ENCODE measurements at places on chromosomes 2 and 18. TPM values are rescaled to one million over a fixed set of nuclear protein-coding genes. Genes with fewer than 3 reads are reported as not detected.

DNA sequence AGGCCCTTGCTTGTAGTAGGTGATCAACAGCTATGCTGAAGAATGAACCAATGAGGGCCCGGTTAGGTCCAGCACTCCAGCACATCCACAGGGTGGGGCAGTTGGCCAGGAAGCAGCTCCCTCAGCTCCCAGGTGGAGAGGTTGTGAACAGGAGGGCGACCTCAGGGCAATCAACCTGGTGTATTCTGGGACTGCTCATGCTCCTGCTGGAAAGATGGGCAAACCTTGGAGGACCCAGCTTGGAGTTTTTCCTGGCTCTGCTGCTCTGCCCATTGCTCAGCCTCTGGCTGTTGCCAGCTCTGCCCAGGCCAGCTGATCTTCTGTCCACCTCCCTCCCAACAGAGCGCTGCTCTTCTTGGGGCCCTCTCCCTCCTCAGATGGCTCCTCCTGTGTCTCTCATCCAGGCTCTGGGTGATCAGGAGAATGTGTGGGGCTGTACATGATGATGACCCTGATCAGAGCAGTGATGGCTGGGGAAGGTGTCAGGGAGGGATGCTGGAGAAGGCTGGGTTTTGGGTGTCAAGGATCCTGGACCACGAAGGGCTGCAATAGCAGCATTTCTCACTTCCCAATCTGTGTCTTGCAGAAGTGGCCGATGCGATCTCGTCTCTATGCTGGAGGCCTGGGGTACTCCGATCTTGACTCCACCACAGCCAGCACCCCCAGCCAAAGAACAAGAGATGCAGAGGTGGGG is 3.4 kb downstream of the TCF23 start:
- no peak for DNase-seq

- DNase-seq = peak; percentile 18
Measured at GRCh38 chr2:131034122-131035051, 58.9 kb downstream of the FAM168B start.

The POTEF gene
- total RNA-seq = not detected

DNA sequence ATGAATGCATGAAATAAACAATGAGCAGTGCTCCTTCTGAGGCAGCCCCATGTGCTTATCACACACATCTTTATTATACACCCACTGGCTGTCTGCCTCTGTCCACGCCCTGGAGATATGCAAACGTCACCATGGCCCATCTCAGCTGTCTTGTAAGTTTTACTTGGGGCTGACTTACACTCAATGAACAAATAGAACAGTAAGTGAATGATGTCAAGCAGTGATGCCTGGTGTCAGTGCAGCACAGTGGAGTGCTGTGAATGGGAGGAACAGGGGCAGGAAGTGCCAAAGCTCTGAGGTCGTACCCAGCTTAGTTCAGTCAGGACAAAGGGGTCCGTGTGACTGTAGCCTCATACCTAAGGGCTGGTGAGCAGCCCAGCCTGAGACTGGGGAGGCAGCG is 659.5 kb upstream of the HS6ST1 start:
- no peak for DNase-seq

GRCh38 chr2:198374375-198375082 is 570.1 kb downstream of the PLCL1 start:
- peak; percentile 82 for DNase-seq

GRCh38 chr2:224127871-224128501 is 88.9 kb upstream of the SERPINE2 start:
- DNase-seq = no peak
